ENCODE measurements at places on chromosomes 7 and 10. TPM values are rescaled to one million over a fixed set of nuclear protein-coding genes. Genes with fewer than 3 reads are reported as not detected.

NEBL gene
- total RNA-seq, result 5.7 TPM

DNA sequence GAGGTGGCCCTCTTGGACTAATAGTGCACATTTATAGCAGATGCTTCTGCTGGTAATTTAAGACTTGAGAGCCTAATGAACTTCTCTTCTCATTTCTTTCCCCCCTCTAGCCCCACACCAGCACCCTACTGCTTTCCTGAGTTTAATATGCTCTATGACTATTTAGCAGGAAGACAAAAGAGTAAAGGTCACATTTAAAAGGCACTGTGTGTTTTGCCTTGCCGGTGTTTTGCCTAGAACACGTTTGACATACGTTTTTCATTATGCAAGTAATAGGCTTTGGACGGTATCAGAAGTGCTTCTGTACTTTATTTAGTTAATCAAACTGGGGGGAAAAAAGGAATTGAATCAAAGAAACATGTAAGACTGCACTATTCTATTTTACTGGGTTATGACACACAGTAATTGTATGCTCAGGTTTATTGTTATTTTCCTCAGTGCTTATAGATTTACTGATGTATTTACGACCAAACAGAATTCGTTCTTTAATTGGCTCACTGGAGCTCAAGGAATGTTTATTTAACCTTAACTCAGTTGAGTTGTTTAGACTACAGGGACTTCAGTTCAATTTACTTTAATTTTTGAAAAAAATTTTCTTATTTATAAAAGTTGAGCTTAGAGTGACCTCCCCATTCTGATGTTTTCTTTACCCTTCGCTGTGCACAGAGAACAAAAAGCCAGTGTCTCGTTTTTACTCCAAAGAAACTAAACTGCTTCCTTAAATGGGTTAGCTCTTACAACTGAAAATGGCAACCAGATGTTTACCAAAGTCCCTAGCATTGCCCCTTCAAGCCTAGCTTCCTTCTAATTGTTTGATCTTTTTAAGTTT lies 35.4 kb downstream of the CPED1 start:
- no peak for DNase-seq

GRCh38 chr7:121608785-121609184 lies 212.7 kb upstream of the FAM3C start:
- no peak for DNase-seq

DNA sequence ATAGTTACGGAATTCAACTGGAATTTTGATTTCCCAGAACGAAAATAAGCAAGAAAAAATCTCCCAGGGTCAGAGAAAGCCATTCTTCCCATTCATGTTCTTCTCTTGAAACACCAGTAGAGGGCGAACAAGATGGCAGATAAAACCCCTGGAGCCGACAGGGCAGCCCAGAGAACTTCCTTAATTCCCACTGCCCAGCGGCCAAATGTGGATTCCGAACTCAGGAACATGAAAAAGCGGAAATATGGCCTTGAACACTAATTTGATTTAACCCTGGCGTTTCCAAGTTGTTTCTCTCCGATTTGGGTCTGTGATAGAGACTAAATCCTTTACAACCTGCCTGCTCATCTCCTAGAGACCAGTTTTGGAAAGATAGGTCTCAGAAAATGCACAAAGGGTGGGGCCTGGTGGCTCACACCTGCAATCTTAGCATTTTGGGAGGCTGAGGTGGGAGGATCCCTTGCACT lies 100.7 kb upstream of the WAC start:
- DNase-seq, result no peak

DNA sequence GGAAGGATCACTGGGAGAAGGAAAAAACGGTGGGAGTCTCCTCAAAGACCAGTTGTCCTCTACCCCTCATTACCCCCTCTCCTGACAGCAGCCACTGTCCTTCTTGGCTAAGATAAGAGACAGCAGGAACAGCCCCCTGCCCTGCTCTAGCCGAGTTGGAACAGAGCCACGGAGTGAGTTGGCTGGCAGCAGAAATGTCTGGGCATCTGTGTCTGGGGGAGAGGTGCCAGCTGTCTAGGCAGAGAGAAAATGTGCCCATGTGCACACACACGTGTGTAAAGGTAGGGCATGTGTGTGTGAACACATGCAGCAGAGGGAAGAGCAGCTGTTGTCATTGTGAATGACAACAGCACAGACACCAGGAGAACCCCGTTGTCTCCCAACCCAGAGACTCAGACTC lies 9.4 kb upstream of the HILPDA start:
- no peak for DNase-seq

GRCh38 chr10:132375795-132376297 lies 21.2 kb upstream of the PWWP2B start:
- no peak for DNase-seq

Data from mucosa of descending colon (tissue), 3 donors.